ENCODE measurements at places on chromosomes 12 and 14.

GRCh38 chr14:58667900-58668299 lies 30.1 kb downstream of the DACT1 start:
- DNase-seq: no peak

DNA sequence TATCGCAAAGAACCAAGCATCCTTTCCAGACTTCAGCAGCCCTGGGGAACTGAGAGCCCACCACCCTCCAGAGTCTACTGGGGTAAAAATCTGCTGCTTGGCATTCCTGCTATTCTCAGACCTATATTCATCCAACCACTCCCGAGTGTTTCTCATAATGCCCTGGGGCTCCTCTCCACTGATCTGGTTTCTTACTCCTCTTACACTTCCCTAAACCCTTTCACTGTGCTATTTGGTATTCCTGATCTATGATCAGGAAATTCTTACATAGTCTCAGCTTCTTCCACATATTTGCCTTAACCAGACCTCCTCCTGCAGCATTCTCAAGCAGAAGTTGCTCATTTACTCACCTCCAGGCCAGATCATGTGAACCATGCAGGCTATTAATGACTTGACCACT lies 82.4 kb downstream of the SYT10 start:
- no peak for DNase-seq

- no peak for DNase-seq
These were observed 168.1 kb upstream of the PARP11 start for GRCh38 chr12:4041187-4041885.

DNA sequence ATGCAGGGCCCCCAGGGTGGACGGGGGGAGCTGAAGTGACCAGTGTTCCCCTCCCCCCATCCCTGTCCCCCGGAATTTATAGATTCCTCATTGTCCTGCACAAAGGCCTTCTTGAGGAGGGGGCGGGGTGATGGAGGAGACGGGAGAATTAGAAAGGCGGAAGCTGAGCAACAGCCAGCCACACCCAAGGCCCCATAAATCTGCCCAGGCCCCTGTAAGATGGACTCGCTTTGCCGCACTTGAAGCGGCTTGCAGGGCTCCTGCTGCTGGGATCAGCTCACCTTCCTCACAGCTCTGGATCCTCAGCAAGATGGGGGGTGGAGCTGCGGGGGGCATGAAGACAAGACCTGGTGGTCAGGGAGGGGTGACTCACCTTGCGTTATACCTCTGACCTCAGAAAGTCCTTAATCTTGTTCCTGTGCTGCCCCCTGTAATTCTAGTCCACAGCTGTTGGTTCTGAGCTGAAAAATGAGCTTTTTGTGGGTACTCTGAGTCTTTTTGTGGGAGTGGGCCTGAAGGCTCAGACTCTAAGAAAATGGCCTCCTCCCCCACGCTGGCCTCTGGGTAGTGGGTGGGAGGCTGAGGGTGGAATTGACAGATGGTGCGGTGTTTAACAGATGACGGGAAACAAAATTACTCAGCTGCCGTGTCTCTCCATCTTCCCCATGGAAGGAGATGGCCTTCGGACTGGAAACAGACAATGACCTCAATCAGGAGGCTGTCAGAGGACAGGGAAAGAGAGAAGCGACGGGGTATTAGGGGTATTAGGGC lies 15.8 kb upstream of the ANKRD33 start:
- no peak for DNase-seq

- no peak for DNase-seq
These were observed 6.7 kb upstream of the GOLGA3 start for GRCh38 chr12:132835076-132836025.

GRCh38 chr12:47346251-47347019 lies 266.7 kb upstream of the AMIGO2 start:
- DNase-seq: no peak

DNA sequence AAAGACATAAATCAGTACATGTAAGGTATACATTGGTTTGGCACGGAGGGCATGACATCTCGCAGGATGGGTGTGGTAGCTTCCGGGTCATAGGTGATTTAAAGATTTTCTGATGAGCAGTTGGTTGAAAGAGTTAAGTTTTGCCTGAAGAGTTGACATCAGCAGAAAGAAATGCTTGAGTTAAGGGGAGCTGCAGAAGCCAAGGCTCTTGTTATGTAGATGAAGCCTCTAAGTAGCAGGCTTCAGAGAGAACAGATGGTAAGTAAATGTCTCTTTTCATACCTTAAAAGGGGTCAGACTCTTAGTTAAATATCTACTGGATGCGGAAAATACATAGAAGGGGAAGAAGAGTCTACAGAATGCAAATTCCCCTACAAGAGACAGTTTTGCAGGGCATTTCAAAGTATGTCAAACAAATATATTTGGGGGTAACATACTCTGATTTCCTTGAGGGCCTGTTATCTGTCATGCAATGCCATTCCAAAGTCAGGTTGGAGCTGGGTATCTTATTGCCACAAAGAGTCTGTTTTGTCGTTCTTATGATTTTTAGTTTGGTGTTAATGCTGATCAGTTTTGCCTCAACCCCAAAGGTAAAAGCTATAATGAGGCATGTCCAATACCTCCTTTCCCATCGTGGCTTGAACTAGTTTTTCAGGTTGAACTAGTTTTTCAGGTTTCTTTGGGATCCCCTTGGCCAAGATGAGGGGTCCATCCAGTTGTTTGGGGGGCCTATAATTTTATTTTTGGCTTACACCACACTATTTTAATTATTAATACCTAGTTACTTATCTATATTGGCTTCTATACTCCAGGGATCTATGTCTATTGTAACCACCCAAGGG lies 67.0 kb downstream of the PTHLH start:
- DNase-seq: no peak

DNA sequence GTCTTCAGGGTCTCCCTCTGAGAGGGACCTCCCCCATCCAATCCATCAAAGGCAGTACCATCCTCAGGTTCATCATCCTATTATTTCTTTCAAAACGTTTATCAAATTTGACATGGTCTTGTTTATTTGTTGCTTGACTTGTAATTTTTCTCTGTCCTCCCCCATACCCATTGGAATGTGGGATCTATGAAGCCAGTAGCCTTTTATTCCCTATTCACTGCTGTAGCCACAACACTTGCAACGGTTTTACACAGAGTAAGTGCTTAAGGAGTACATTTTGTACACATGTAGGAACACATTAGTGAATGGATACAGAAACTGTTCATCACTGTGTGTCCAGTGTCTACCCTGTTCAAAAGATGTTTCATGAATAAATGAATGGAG lies 41.5 kb downstream of the IGF1 start:
- DNase-seq: no peak

All from NCI-H2081 treated with DMSO at 0.1 percent for 48 hours (cell line).